ENCODE measurements at places on chromosomes 2 and 18. TPM values are rescaled to one million over a fixed set of nuclear protein-coding genes. Genes with fewer than 3 reads are reported as not detected.

DNA sequence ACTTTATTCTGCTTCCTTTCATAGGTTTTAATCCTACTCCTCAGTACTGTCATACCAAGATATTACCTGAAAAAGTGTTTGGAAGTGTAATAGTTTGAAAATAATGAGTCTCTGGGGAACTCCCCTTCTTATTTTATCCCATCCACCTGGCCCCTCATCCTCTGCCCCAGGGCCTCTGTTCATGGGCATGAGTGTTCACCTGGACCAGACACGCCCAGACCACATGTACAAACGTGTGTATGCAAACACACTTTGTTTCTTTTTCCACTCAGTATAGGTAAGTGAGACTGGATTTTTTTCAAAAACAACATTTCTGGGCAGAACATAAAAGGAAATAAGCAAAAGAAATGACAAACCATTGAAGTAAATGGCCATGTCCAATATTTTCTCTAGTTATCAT is 62.1 kb upstream of the THSD7B start:
- DNase-seq = no peak

DNA sequence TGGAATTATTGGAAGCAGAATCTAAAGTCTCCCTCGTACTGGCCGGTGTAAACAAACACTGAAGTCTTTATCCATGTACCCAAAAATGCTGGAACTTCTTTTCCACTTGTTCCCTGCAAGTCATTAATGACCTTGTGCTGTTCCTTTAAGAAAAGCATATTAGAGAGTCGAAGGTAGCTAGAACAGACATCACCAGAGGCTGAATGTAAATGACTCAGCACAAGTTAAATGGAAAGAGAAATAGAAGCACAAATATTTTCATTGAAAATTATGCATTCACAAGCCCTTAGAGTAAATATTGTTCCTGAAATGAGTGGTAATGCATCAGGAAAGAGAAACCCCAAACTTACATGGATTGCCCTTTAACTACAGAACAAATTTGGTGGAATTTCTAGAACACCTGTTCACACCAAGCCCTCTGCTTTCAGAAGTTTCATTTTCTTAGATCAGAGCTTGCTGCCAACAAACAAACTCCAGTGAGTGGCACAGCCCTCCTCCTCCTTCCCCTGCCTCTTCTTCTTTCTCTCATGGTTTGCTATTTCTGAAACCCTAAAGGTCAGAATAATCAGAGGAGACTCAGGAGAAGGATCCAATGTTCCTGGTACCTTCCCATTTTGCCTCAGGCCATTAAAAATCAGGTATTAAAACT is 264.3 kb downstream of the TXNL1 start:
- no peak for DNase-seq

GRCh38 chr2:74373221-74373676 is 6.9 kb downstream of the DCTN1 start:
- peak; percentile 27 for DNase-seq

GRCh38 chr2:214358506-214358905 is 52.3 kb upstream of the VWC2L start:
- no peak for DNase-seq

Gene IL36B
- not detected for total RNA-seq

Gene DUSP2
- 5.8 TPM for total RNA-seq

- DNase-seq = no peak
Observed at GRCh38 chr2:12978066-12978835, 261.5 kb downstream of the TRIB2 start.

- peak; percentile 84 for DNase-seq
Observed at GRCh38 chr18:4106407-4107033, 348.6 kb downstream of the DLGAP1 start.

- no peak for DNase-seq
Observed at GRCh38 chr18:55524353-55525073, 63.5 kb downstream of the TCF4 start.

DNA sequence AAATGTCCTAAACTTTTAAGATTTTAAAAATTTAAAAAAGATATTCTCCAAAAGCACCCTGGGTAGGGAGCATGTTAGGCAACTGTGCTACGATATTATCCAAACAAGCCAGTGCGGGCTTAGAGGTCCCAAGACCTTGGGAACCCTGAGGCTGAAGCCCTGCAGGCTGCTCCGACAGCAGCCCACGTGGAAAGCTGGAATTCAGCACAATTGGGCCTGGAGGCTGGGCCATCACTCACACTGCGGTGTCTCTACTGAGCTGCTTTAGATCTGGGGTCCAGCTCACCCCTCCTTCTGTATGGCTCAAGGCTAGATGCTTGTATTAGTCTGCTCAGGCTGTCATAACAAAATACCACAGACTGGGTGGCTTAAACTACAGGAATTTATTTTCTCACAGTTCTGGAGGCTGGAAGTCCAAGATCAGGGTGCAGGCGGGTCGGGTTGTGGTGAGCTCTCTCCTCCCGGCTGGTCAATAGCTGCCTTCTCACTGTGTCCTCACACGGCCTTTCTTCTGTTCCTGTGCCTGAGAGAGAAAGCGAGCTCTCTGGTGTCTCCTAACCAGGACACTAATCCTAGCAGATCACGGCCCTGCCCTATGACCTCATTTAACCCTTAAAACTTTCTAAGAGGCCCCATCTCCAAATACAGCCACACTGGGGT is 42.5 kb downstream of the DPYSL5 start:
- DNase-seq = no peak

Gene MEP1B
- not detected for total RNA-seq

DNA sequence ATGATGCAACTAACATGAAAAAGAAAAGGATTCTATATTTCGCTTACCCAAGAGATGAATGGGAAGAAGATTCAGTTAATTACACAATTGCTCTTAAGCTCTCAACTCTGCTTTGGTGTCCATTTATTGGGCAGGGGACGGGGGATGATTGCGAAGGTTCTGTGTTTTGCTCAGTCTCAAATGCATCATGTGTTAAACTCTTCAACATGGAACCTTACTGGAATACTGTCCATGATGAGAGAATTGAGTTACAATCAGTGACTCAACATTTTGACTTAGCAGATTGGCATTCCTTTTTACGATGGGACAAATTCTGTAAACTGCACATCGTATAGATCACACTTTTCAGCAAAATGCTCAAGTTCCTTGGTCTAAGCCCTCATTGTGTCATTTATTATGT is 135.6 kb downstream of the RBMS1 start:
- DNase-seq = no peak

DNA sequence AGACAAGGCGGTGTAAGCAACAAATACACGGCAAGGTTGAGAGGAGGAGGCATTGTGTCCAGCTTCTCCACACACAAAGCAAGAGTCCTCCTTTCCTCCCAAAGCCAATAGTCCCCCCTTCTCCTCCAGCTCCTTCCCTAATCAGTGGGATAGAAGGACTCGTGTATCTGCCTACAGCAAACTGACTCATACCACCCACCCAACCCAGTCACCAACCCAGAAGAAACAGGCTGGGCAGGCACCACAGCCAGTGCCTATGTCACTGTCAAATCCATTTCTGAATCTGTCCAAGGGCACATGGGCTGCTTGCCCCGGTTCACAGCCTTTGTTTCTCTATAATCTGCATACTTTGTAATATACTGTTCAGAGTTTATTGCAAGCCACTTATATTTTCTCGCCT is 19.2 kb upstream of the NMS start:
- DNase-seq = no peak

Gene ME2
- 51.9 TPM for total RNA-seq

DNA sequence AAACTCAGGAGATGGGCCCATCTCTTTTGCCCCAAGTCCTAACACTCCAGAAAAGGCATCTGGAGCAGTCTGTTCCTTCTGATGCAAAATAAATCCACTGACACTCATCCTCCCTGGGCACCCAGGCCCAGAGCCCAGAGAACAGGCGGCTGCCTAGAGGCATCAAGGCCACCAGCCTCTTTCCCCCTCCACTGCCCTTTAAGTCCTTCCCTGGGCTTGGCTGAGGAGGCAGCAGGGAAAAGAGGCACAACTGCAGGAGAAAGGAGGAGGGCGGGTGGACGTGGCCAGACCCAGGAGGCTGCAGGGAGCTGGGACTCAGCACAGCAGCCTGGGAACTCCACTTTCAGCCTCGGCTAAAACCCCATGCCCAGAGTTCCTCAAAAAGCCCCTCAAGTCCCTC is 99.7 kb upstream of the ID2 start:
- DNase-seq = no peak

DNA sequence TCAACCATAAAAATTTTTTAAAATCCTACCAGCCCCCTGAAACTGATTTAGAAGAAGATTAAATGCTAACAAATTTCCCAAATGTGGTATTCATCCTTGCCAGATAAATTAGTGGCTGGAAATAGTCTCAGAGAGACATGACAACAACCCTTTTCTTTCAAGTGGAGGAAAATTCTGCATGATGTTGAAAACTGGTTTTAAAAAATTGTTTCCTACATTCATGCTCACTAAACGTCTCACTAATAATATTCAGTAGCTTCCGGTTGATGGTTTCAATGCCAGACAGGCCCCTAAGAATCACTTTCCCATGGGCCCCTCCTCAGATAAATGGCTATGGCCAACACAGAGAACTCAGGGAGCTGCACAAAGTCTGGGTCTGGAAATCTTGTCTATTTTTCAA is 43.2 kb downstream of the NCKAP5 start:
- no peak for DNase-seq

Gene MYO7B
- total RNA-seq = 0.02 TPM

Gene OTOS
- not detected for total RNA-seq

GRCh38 chr2:43832457-43832856 is 6.2 kb downstream of the ABCG5 start:
- no peak for DNase-seq

Gene ITPRIPL1
- total RNA-seq = 17.3 TPM

DNA sequence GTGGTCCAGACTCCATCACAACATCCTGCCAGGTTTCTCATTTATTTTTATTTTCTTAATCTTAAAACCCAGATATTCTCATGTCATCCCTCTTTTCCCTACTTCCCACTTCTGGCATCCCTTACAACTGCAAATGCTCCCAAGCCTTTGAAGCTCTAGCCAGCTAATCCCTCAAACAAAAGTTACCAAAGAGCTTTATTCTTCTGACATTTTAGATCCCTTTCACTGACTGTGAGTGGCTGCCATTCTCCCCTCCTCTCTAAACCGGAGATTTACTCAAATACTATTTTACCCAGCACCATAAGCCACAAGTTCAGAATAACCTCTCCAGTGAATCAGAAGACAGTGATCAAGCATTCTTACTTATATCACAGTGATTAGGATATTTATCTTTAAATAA is 569.0 kb upstream of the SYT4 start:
- DNase-seq = no peak

Gene ANO7
- total RNA-seq = 8.6 TPM

DNA sequence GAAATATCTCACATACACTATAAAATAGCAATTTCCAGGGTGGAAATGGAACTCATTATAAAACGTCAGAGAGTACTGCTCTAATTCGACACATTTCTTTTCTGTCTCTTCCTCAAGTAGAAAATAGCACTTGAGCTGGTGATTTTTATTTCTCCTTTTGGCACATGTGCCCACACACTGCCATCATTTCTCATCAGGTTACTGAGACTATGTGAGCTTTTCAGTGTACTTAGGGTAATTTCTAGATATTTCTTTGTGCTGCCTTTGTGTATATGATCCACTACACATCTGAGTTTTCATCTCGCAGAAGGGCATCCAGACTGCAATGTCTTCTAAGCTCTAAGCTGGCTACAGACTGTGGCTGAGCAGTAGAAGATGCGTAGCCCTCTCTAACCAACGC is 62.1 kb upstream of the PGAP1 start:
- DNase-seq = no peak
